ENCODE measurements at places on chromosomes 4 and X. TPM values are rescaled to one million over a fixed set of nuclear protein-coding genes. Genes with fewer than 3 reads are reported as not detected.

DNA sequence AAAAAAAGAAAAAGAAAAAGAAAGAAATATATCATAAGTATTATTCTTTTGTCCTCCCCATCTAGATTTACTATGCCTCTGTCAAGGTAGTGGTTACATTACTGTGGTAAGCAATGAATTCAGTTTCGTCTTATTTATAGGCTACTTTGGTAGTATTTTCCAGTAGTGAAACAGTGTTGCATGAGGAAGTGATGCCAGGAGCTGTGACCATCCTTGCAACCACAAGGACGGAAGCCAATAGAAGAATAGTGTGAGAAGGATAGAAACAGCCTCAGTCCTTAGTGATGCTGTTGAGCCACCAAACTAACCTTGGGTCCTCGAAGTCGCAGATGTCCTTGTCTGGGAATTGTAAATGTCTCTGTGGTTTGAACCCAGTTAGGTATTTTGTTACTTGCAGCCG, 328.5 kb downstream of the PPP3CA start:
- no peaks in the 10 kb centered on the region for H3K27me3 ChIP-seq
- H3K36me3 ChIP-seq = no peaks in the 10 kb centered on the region
- H3K4me1 ChIP-seq = no peaks in the 10 kb centered on the region
- H3K4me3 ChIP-seq = no peak overlapping the region
- no peak overlapping the region for H3K27ac ChIP-seq

DNA sequence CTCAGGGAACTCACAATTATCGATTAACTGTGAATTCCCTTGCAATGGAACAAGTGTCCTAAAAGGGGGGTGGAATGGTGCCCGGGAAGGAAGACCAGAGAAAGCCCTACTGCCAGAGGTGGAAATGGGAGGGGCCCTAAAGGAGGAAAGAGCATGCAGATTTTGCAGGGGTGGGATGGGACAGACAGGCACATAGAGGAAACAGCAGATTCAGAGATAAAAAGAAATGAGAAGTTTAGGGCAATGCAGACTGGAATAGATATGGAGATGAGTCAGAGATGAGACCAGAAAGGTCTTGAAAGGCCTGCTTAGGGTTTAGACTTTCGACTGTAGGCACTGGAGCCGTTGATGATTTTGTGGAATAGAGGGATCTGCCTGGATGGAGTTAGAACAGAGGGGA, 57.4 kb upstream of the PITX2 start:
- H3K27me3 ChIP-seq = no peaks in the 10 kb centered on the region
- no peak overlapping the region for H3K27ac ChIP-seq
- no peaks in the 10 kb centered on the region for H3K4me1 ChIP-seq
- H3K36me3 ChIP-seq = no peaks in the 10 kb centered on the region
- H3K4me3 ChIP-seq = no peak overlapping the region

DNA sequence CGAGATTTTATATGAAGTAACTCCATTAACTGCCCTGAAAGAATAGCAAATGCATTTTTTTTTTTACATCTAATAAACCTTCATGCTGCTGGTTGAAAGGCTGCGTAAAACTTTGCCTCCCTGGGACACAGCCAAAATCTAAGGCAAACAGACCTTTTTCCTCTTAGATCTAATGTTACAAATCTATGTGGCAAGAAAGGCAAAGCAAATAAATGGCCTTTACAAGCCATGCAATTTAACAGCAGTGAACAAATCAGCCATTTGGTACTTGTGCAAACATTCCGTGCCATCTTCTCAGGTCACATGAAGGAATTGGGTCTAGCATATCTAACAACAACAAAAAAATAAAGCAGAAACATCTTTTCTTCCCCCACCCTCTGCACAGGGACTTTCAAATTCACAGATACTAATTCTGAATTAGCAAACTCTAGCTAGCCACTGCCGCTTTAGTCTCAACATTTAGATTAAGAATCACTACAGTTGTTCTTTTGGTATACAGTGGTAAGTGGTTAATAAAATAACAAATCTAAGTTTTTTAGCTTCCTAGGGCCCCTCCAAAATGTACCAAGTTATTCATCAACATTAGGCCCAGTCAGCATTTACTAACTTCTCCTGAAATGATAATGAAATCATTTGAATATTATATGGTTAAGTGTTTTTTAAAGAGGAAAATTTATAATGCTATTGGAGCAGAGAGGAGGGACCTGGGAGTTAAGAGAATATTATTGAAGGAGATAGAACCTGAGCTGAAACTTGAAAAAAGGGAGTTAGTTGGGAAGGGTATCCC, 593.8 kb downstream of the SMARCA1 start:
- no peaks in the 10 kb centered on the region for H3K27me3 ChIP-seq
- no peaks in the 10 kb centered on the region for H3K36me3 ChIP-seq
- no peaks in the 10 kb centered on the region for H3K4me1 ChIP-seq
- no peak overlapping the region for H3K27ac ChIP-seq
- no peak for DNase-seq
- H3K4me3 ChIP-seq = no peak overlapping the region

DNA sequence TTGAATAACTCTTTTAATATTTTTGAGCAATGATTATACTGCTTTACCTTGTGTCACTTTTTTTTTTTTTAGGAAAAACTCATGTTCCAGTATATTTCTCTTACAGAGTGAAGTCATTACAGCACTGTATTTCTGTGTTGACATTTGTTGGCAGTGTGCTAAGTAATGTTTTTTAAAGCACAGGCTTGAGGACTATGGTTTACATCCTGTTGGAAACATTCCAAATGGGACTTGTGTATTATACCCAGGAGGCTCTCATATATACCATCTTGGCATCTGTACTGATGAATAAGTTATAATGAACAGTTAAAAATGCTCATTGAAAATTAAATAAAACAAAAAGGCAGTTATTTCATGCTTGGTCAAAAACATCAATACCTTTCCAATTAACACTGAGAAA, 33.8 kb downstream of the CEP44 start:
- no peak overlapping the region for H3K27ac ChIP-seq
- DNase-seq = no peak

DNA sequence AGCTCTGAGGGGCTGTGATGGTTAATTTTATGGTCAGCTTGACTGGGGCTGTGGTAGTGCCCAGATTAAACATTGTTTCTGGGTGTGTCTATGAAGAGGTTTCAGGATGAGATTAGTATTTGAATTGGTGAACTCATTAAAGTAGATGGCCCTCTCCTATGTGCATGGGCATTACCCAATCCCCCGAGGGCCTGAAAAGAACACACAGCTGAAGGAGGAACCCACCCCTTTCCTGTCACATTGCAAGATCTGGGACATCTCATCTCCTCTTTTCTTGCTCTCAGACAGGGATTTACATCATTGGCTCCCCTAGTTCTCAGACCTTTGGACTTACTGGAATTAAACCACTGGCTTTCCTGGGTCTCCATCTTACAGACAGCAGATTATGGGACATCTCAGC, 29.4 kb upstream of the NDP start:
- H3K27me3 ChIP-seq = no peaks in the 10 kb centered on the region
- H3K4me3 ChIP-seq = no peak overlapping the region
- H3K4me1 ChIP-seq = no peaks in the 10 kb centered on the region
- H3K27ac ChIP-seq = no peak overlapping the region
- no peaks in the 10 kb centered on the region for H3K36me3 ChIP-seq

DNA sequence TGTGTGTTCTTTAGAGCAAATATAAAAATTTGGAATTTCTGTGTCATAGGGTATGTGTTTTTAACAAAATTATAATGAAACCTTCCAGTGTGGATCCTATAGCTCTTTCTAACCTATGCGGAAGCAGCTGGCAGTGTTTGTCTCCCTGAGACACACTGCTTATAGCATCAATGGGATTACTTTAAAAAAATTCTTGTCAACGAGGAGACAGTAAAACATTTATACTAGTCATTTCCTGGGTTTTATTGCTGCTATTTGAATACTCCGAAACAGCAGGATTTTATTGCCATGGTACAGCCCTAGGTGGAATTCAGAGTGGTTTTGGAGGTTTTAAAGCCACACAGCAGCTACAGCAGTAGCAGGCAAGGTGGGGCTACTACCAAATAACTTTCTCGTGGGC, 145.1 kb upstream of the IL1RAPL2 start:
- H3K27ac ChIP-seq = no peak overlapping the region
- H3K4me1 ChIP-seq = no peaks in the 10 kb centered on the region
- no peaks in the 10 kb centered on the region for H3K36me3 ChIP-seq
- no peak overlapping the region for H3K4me3 ChIP-seq

DNA sequence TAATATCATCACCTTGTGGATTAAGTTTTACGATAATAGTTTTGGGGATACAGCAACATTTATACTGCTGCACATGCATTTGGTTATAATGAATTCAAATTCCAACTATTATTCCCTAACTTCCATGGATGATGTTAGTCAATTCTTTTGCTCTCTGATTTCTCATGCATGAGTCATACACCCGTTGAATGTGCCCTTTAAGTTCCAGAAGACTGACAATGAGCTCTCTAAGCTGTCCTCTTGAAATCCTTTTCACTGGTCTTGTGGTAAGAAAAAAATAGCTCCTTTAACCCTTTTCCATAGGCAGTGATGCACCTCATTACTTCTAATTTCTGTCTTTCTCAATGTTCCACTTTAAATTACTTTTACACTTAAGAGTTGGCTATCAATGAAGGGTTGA, 1095.2 kb upstream of the POU3F4 start:
- no peaks in the 10 kb centered on the region for H3K4me1 ChIP-seq
- no peak for DNase-seq
- H3K4me3 ChIP-seq = no peak overlapping the region
- H3K27me3 ChIP-seq = no peaks in the 10 kb centered on the region

DNA sequence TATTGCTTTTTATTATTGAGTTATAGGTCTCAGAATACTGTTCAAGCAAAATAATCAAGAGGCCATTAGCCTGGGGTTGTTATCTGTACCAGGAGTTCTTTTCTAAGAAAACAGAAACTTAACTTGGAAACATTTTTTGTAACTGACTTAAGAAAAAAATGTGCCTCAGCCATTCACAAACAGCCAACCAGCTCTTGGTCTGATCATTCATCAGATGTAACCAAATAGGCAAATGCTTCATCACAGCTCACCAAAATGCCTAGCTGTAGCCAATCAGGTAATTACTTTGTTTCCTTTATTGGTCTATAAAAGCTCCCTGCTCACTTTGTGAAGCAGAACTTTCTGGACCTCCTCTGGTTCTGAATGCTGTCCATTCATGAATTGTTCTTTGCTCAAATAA, 387.7 kb downstream of the FAT4 start:
- DNase-seq = no peak
- H3K4me1 ChIP-seq = no peaks in the 10 kb centered on the region
- no peaks in the 10 kb centered on the region for H3K27me3 ChIP-seq
- H3K4me3 ChIP-seq = no peak overlapping the region
- H3K27ac ChIP-seq = no peak overlapping the region

DNA sequence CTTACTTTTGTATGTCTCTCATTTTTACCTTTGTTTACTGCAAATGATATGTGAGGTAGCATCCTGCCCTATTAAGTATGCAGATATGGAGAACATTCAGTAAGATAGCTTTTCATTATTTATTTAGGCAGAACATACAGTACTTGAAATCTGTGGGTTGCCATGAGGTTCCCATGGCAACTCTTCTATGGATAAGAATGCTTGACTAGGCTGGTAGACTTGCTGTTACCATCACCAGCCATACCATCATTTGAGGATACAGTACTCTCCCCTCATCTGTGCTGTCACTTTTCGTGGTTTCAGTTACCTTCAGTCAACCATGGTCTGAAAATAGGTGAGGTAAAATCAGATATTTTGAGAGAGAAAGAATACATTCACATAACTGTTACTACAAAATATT, 56.7 kb downstream of the NAF1 start:
- no peaks in the 10 kb centered on the region for H3K36me3 ChIP-seq
- DNase-seq = no peak
- no peaks in the 10 kb centered on the region for H3K27me3 ChIP-seq
- H3K4me3 ChIP-seq = no peak overlapping the region

- no peak overlapping the region for H3K27ac ChIP-seq
- H3K4me1 ChIP-seq = no peaks in the 10 kb centered on the region
- no peaks in the 10 kb centered on the region for H3K27me3 ChIP-seq
- no peak for DNase-seq
Measured at GRCh38 chr4:79175716-79176115, 150.1 kb downstream of the NAA11 start.

SLC2A9 gene
- polyA plus RNA-seq = 2.5 TPM

RBM41 gene
- polyA plus RNA-seq = 5.4 TPM

PARM1 gene
- polyA plus RNA-seq = 90.1 TPM

NRK gene
- polyA plus RNA-seq = 22.3 TPM

RASL11B gene
- 62.5 TPM for polyA plus RNA-seq

DRP2 gene
- polyA plus RNA-seq = 0.93 TPM

ODAM gene
- polyA plus RNA-seq = not detected

AFAP1 gene
- 16.6 TPM for polyA plus RNA-seq

Data from ovary (tissue), 10 donors.